ENCODE measurements at places on chromosomes 6 and 20. TPM values are rescaled to one million over a fixed set of nuclear protein-coding genes. Genes with fewer than 3 reads are reported as not detected.

OSTM1 gene
- total RNA-seq, result 36.5 TPM

TFAP2D gene
- not detected for total RNA-seq

PAX1 gene
- total RNA-seq, result under 0.01 TPM

NRSN2 gene
- total RNA-seq, result 49.6 TPM

CTCFL gene
- not detected for total RNA-seq

SCRT2 gene
- total RNA-seq, result not detected

SYNE1 gene
- 240 TPM for total RNA-seq

MACROD2 gene
- total RNA-seq, result 4.0 TPM

PPIL6 gene
- 5.3 TPM for total RNA-seq

SMOC2 gene
- total RNA-seq, result 10.6 TPM

SLC4A11 gene
- total RNA-seq, result under 0.01 TPM

GRCh38 chr6:111030008-111031007, 48.5 kb downstream of the RPF2 start:
- no peak for DNase-seq

- DNase-seq, result no peak
Observed at GRCh38 chr6:51472745-51473487, 614.5 kb downstream of the PKHD1 start.

GRCh38 chr6:144216668-144217218, 66.4 kb downstream of the STX11 start:
- DNase-seq, result peak; percentile 95

- DNase-seq, result no peak
Observed at GRCh38 chr6:113596387-113597230, 260.5 kb upstream of the MARCKS start.

- DNase-seq, result no peak
Observed at GRCh38 chr6:67768972-67769371, 866.1 kb upstream of the ADGRB3 start.

DNA sequence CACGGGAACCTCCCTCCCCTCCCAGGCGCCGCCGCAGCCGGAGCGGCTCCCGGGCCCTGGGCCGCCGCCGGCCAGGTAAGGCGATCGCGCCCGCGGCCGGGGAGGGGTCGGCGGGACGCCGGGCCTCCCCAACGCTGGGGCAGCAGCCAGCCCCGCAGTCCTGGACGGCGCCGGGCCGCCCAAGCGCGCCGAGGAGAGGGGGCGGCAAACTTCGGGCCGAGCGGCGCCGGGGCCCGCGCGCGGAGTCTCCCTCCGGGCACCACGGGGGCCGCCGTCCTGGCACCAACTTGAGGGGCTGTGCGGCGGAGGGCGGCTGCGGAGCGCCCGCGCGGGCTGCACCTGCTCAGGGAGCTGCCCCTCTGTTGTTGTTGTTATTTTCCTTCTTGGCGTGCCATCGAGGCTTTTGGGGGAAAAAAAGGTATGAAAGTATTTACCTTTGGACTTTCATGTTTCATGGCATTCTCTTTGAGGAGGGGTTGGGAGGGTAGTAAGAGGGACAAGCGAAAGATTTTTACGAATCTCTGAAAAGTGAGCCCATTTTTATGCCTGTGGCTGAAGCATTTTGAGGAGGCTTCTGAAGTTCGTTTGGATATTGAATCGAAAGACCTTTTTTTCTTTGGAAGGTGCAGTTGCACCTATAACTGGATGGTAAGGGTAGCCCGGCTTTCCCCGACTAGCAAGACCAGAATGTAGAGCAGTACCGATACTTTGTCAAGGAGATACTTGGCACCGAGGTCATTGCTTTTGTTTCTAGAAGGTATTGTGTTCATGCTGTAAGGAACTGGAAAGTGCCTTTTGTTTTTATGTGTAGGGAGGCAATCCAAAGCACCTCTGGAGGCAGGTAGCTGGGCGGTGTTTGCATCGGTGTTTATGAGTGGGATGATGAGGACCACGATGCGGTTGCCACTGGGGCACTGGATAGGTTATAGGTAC, at the start of gene RNF182:
Gene RNF182, plus strand, starts transcription at position 4 of the 933 bp plus-strand sequence. CDS start 52,168 bp downstream, outside the sequence.
- DNase-seq, result peak; percentile 98

DNA sequence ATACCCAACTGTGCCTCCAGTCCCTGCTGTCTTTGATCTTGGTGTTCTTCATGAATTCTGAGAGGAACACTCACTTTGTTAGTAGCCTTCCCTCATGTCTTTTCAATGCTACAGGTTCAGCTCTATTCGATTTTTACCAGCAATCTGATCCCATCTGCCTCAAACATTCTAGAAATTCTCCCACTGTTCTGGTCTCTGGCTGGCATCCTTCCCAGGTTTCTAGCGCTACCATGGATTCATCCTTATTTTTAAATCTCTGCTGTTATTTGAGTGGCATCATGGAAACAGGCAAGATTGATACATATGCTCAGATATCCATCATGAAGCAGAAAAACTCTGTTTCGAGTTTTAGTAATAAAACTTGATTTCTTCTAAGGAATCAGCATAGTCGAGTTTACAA, 94.8 kb downstream of the GRM1 start:
- DNase-seq, result no peak

DNA sequence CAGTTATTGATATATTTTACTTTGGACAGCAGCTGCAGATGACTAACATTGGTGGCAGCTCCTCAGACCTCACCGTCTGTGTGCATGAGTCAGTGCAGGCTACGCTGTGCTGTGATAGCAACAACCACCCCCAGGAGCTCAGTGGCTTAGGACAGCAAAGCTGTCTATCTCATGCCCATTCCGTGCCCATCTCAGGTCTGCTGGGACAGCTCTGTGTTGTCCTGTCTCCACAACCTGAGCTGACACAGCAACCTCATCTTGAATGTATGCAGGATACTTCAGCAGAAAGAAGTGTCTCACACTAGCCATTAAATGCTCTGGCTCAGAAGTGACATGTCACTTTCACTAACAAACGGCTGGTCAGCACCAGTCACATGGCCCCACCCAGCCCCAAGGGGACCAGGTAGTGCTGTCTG, 47.7 kb downstream of the BANF2 start:
- DNase-seq, result peak; percentile 96

- DNase-seq, result peak; percentile 39
Observed at GRCh38 chr6:18328070-18328469, 59.1 kb upstream of the RNF144B start.

DNA sequence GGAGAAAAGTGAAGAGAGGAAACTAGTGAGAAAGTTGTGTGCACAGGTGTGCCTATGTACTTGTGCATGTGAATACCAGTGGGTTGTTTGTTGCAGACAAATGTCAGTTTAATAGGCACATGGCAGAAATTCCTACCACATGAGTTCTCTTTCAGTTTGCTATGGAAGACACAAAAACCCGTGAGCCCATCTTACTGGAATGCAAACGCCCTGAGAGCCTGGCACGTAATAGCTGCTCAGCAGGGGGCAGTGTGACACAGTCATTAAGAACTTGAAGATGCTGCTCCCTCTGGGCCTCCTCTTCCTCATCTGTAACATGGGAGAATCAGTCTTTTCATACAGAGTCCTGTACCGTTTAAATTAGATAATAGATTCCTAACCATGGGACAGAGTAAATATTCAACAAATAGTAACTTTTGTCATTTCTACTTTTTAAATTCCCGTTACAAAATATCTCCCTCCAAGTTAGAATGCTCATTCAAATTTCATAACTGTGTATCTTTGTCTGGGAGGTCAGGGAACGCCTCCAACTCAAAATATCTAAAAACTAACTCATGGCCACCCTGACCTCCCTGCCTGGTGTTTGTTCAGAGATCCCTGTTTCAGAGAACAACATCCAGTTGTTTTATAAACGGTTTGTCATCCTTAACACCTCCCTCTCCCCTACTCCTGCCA, 802.9 kb downstream of the MAFB start:
- no peak for DNase-seq

DNA sequence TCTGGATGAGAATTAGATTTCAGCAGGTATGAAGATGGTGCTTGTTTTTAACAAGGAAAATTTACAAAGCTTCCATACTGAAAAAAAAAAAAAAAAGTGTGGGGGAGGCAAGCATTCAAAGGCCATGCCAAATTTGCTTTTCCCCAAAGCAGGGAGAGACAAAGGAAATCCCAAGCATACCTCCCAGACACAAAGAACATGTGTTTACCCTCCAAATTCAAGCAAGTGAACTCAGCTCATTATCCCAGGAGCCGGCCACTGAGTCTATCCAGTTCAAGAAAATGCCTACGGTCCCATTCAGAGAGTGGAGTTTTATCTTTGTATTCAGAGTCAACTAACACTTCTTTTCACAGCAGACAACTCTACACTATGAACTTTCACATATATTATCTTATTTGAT, 102.7 kb upstream of the ID4 start:
- no peak for DNase-seq

- DNase-seq, result no peak
Observed at GRCh38 chr6:170250455-170250854, 40.4 kb downstream of the DLL1 start.

DNA sequence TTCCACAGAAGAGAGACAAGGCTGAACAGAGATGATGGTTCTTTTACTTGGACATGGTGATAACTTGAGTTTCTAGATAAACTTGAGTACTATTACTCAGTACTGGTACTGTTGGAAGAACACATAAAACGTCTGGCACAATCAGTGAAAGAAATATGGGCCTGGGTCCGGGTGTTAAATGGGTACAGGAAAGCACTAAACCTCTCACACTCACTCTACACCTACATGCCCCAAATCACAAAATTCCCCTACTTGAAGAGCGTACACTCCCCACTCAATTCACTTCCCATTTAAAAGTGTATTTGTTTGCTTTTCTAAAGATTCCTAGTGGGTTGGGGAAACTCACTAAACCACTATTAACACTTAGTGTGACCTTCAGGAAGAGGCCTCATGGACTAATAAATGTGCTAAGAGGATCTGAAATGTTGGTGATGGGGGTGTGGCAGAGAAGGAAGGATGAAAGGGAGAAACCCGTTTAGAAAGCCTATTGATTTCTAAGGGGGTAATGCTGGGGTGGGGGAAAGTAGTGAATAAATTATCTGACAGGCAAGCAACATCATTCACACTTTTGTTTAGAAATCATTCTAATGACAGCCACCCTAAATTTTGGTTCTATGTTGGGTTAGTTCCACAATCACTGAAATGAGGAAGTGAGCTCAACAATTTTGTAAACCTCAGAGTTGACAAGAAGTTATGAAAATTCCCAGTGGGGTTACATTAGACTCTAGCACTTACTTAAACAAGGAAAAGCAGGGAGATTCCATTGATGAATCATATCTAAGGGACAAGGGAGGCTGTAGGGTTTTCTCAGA, 222.6 kb upstream of the MARCKS start:
- peak; percentile 31 for DNase-seq

DNA sequence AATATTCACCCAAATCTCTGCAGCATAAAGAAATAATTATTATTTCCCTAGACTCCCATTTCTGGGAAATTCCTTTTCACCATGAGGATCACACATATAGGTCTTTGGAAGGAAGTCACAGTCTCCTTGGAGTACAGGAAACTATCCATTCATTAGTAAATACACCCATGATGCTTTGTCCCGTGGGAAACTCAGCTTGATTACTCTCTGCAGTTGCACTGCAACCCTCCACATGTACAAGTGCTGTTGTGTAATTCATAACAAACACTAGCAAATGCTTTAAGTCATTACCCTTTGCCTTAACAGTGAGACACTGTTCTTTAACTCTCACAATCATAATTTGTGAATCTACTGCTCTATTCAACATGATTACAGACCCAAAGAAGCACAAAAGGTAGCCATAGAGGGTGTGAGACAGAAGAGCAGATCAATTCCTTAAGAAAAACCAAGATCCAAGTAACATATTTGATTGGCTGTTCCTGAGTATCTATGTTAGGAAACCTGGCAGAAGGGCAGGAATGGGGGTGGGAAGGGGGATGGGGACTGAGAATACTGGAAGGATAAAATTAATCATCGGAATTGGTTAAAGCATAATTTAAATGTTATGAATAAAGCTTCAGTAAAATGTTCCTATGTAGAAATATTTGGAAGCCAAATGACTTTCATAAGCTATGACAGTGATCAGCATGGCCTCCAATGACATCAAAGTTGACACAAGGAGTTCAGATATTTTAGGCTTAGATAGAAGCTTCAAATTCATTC, 268.0 kb downstream of the HACE1 start:
- DNase-seq, result peak; percentile 42

DNA sequence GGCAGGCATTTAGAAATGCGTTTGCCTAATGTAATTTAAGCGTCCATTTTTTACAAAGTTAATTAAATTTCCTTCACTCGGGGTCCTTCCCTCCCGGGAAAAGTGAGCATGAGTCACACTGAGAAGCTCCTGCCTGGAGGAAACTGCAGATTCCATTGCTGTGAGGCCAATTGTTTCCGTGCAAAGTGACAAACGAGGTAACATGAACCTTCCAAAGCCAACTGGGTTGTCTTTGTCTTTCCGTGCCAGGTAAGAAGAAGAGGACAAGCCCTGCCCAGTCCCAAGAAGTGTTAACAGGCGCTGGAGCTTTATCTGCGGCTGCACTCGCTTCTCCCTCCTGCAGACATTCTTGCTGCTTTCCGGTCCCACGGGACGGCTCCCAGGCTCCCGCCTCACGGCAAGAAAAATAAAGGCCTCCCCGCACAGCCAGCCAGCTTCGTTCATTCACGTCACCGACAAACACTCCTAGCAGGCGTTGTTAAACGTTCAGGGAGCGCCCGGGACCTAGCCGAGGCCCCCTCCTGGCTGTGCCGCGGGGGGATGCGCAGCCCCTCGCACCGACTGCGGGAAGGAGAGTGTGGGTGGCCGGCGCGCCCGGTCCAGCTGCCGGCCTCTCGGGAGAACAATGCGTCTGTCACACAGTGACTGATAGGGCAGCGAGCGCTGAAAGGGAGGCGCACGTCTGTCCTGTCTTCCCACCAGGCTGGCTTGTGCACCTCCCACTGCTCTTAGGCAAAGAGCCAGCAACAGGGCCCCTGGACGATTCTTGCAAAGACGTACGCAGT, 61.5 kb upstream of the HDDC2 start:
- DNase-seq, result peak; percentile 73

- DNase-seq, result peak; percentile 54
Observed at GRCh38 chr6:42230345-42231321, 13.0 kb upstream of the MRPS10 start.

DNA sequence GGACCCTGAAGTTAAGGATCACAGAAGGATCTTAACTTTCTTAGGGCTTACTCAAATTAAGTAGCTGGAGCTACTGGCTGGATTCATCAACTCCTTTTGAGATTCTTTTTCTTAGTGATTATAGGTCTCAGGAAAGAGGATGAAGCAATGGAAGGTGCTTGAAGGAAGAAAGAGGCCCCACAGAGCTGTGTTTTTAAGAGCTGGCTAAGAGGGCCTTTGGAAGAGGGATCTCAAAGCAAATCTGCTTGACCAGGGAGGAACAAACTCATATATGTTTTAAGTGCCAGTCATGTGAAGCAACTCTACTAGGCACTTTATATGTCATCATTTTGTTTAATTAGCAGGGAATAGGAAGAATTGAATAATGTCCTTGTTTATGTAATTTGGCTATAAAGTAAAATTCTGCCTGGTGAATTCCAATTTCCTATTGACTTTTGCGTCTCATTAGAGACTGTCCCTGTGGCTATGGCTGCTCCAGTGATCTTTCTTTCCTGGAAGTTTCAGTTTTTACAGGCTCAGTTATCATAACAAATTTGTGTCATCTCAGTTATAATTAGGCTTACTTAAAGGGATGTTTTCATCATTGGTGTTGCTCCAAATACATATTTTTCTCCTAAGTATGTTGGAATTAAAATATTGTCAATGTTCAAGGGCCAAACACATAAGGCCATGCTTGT, 222.8 kb upstream of the CITED2 start:
- no peak for DNase-seq

All from osteoblast (primary cell).